Activated T-cell treated with anti-CD3 and anti-CD28 coated beads for 24 hours (primary cell): ENCODE measurements at places on chromosomes 2 and 18.

DNA sequence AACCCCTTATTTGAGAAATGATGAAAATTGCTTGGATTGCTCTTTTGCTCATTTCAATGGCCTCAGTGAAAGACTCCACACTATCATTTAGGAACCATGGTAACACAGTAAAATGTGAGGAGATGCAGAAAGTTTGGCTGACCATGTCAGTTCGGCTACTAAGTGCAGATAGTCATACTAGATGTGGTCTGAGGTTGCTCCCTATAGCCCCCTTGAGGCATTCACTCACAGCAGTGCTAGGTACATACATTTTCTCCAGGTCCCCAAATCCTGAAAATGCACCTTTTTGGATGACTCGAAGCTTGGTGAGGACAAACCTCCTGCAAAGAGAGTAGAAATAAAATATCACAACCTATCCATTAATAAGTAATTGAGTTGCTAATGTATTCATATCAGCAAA lies 86.3 kb downstream of the FSHR start:
- no peak for DNase-seq

- DNase-seq = no peak
Observed at GRCh38 chr2:148896136-148896535, 21.1 kb downstream of the KIF5C start.

GRCh38 chr2:217650229-217650628 lies 352.6 kb downstream of the TNS1 start:
- no peak for DNase-seq

DNA sequence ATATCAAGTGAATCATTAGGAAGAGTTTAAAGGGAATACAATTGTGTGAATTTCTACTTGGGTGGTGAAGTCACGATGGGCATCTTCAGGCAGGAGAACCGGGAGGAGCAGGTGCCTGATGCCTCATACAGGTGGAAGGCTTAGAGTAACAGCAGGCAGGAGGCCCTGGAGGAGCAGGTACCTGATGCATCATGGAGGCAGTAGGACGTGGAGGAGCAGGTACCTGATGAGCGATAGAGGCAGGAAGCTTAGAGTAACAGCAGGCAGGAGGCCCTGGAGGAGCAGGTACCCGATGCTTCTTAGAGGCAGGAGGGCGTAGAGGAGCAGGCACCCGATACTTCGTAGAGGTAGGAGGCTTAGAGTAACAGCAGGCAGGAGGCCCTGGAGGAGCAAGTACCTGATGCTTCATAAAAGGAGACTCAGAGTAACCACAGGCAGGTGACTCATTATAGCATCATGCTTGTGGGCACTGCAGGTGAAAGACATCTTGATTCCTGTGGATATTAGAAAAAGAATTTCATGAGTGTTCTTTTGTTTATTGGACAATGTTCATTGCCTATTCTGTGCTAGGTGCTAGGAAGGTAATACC lies 133.9 kb downstream of the ATP9B start:
- DNase-seq = peak; percentile 26

- DNase-seq = no peak
Observed at GRCh38 chr2:240225660-240226475, 85.4 kb upstream of the OTOS start.

DNA sequence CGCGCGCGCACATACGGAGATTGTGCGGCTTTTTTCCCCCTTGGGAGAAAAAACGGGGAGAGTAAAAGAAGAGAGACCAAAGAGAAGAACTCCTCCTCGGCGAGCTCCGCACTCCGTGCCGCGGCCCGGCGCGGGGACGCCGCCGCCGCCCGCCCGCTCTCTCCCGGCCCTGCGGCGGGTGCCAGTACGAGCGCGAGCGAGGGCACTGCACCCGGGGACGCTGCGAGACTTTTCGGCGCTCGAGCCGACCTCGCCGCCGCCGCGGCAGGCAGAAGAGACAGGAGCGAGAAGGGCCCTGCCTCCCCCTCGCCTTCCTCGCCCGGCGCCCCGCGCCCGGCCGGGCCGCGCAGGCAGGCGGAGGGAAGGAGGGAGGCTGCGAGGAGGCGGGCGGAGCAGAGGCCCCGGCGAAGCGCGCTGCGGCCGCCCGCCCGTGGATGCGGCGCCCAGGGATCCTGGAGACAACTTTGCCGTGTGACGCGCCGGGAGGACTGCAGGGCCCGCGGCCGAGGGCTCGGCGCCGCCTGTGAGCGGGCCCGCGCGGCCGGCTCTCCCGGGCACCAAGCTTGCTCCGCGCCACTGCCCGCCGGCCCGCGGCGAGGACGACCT lies 857 bp upstream of the INHBB start:
- no peak for DNase-seq

DNA sequence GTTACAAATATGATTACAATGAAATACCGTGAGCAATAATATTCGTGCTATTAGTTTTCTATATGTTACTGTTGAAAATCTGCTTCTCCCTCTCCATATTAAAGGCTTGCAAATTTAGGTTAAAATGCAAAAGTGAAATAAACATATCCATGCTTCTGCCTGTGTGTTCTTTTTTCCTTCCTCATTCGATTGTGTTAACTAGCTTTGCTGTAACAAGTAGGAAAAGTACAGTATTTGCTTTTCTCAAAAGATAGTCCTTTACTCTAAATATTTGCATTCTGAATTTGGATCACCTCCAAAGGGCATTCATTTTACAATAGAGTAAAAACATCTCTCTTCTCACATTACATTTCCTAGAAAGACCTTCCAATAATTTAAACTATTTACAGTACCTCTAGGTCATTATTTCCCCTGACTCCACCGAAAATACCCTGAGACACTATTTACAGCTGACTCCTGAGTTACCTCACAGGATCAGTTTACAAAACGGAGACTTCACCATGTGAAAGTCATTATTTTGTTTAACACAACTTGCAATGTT lies 835.0 kb upstream of the FANCL start:
- no peak for DNase-seq

DNA sequence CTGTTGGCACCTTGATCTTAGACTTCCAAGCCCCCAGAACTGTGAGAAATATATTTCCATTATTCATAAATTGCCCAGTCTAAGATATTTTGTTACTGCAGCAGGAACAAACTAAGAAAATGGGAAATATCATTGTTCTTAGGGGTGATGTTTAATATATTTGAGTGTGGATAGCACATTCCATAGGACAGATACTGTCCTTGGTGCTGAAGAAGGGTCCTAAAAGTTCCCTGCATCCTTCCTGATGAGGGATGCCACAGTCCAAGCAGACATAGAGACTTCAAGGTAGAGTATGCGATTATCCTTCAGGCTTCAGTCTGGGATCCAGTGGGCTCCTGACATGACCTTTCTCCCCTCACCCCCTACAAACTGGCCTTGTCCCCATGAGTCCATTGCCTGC lies 689.0 kb downstream of the TDRD15 start:
- DNase-seq = no peak

DNA sequence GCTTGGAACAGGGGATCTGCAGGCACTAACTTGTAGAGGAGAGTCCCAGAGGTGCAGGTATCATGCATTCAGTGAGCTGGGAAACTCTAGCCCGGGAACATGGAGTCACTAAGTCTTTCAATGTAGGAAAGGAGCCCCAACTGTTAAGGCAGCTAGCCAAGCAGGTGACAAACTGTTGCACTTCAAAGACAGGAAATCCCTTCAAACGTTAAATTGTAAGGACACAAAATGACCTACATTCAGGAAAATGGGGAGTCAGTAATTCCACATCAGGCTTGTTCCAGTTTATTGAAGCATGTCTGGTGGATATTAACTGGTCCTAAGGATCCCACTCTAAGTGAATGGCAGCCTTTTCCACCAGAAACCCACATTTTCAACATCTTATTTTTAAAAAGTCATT lies 364.5 kb downstream of the MTX2 start:
- no peak for DNase-seq

- peak; percentile 49 for DNase-seq
Observed at GRCh38 chr2:38462121-38462661, 85.1 kb upstream of the ATL2 start.

DNA sequence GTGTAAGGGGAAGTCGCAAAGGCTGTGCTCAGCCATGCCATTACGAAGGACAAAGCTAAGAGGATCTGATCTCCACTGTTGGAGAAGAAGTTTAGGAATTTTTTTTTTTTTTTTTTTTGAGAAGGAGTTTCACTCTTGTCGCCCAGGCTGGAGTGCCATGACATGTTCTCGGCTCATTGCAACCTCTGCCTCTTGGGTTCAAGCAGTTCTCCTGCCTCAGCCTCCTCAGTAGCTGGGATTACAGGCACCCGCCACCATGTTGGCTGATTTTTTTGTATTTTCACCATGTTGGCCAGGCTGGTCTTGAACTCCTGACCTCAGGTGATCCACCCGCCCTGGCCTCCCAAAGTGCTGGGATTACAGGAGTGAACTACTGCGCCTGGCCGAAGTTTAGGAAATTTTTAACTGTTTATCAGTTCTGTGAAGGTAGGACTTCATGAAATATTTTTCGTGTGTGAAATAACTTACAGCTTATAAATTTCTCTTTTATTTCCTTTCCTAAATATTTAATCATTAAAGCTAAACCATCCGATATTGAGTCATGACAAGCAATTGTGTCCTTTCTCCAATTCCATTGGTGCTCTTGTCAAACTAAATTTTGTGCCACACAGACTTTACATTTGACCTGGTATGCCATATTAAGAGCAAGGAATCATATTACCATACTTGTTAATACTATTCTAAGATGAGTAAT lies 22.2 kb downstream of the DDX1 start:
- no peak for DNase-seq
